Activated naive CD4-positive, alpha-beta T cell (primary cell): ENCODE measurements at places on chromosomes 7 and 10.

- DNase-seq: no peak
Measured at GRCh38 chr7:118245267-118246040, 20.9 kb downstream of the ANKRD7 start.

- DNase-seq: no peak
Measured at GRCh38 chr7:150357270-150357669, 11.4 kb upstream of the REPIN1 start.

GRCh38 chr7:78760620-78761355 lies 692.7 kb downstream of the MAGI2 start:
- DNase-seq: no peak

DNA sequence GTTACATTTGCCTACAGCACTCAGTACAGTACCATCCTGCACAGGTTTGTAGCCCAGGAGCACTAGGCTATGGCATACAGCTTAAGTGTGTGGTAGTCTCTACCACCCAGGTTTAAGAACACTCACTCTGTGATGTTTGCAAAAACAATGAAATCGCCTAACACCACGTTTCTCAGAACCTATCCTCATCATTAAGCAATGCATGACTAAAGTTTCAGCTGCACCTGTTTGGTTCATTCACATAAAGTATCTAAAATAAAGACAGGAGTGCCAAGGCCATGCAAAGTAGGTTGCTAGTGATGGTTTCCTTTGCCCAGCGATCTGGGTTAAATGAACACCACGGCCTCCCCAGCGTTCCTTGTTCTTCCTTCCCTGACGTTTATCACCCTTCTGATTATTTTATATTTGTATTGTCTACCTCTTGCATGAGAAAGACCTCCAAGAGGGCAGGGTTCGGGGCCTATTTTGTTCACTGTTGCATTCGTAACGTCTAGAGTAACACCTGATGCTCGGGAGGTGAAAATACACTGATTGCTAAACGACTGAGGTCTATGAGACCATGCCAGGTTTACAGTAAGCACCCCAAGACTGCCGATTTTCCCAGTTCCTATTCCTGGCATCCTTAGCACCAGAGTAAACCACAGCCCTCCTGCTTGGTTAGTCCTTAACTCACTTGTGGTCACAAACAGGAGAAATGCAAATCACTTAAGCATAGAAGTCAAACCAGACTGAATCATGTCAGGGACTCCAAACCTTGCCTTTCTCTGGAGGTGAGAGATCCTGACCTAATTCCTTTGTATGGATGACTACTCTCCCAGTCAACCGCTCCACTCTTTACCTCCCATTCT lies 204.1 kb upstream of the NFE2L3 start:
- DNase-seq: no peak

GRCh38 chr10:130359711-130360110 lies 223.5 kb downstream of the GLRX3 start:
- DNase-seq: no peak

DNA sequence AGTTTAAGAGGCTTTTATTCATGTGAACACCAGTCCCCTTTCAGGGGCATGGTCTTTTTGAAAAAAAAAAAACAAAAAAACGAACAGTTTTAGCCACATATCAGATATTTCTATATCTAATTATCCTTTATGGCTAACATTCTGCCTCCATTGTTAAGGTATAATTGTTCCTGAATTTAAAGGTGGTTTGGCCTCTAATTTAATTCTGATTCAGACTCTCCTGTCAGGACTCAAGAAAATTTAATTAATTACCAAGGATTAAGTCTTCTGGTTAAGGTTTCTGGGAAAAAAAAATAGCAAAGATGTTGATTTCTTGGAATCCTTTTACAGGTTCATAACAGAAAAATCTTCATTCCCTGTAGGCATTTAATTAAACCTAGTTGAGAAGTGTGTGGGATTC lies 27.4 kb downstream of the COL1A2 start:
- no peak for DNase-seq

GRCh38 chr10:112351146-112351545 lies 22.8 kb upstream of the ACSL5 start:
- DNase-seq: no peak

DNA sequence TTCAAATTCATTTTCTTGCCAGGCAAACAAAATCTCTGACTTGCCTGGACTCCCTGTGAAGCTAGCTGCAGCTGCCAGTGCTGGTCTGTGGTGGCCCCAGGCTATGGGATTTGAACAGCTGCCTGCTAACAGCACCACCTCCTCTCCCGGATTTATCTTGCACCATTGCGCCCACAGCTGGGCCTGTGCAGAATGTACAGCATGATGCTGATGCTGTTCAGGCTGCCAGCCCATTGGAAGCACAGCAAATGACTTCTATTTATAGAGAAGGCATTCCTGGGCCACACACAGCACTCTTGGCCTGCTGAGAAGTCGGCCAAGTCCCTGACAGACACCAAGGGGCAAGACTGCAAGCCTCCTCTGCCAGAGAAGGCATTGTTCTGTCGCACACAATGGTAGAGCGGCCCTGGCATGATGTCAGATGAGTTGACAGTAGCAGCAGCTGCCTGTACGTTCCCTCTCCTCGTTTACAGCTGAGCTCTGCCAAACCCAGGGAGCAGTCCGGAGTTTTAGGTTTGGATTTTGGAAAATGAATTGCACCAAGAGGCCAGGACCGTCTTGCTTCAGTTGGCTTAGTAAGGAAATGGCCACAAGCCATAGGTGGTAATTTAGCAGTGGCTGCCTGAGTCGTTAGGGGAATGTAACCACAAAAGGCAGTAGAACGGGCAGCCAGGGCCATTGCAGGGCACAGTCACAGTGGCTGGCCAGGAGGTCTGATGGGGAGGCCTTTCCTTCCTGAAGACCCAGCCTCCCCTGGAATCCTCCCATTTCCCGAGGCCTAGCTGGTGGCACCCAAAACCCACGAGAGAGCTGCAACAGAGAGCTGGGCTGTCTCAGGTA lies 38.5 kb downstream of the MTURN start:
- DNase-seq: no peak

GRCh38 chr10:59757966-59758365 lies 4.7 kb upstream of the MRLN start:
- DNase-seq: no peak

- no peak for DNase-seq
Measured at GRCh38 chr10:44859546-44860285, 51.4 kb upstream of the TMEM72 start.

DNA sequence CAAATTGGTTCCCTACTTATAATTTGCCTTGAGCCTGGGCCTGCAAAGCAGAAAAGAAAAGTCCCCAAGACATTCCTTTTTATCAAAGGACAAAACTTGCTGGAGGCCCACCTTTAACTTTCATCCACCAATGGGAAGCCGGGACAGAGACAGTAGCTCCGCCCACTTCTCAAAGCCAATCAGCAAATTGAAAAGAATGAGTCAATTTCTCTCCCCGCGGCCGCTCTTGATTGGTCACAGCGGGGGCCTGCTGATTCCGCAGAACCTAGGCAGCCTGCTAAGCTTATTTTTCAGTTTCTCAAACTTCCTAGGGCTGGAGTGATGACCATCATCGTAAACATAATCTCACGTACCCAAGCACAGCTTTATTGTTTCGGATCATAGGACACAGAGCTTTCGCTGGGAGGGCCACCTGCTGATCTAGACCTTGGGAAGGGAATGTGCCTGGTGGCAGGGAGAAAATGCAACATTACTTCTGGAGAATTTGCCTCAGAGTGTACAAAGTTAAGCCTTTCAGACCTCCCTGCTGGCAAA lies at the start of gene SLC13A4:
Gene SLC13A4 (minus strand): TSS at position 51 of the 534 bp plus-strand sequence. CDS start 690 bp downstream, outside the sequence.
- DNase-seq: no peak

DNA sequence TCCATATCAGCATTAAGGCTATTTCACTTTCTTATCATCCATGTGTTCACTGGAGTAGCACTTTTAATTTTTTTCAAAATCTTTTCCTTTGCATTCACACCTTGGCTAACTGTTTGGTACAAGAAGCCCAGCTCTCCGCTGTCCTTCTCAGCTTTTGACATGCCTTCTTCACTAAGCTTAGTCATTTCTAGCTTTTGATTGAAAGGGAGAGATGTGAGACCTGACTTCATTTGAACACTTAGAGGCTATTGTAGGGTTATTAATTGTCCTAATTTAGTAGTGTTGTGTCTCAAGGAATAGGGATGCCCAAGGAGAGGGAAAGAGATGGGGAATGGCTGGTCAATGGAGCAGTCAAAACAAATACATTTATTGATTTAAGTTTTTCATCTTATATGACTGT lies 350.0 kb downstream of the CXCL12 start:
- DNase-seq: no peak

DNA sequence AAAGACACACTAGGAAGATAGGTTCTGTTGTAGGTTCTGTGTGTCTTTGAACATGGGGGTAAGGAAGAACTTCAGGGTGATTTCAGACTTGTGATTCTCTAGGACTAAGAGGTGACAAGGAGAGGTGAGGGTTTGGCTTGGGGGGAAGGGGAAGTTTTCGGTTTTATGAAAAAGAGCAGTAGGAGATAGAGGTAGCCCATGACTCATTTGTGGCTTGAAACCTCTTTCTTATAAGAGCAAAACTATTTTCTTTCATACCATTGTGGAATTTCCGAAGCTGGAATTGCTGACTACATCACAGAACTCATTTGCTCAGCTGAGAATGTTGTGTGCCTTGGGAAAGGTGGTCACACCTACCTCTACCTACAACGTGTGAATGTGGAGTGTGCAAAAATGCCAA lies 39.6 kb upstream of the IKZF1 start:
- DNase-seq: no peak
